Retinal pigment epithelial cell (primary cell): ENCODE measurements at places on chromosomes 1 and 21.

DNA sequence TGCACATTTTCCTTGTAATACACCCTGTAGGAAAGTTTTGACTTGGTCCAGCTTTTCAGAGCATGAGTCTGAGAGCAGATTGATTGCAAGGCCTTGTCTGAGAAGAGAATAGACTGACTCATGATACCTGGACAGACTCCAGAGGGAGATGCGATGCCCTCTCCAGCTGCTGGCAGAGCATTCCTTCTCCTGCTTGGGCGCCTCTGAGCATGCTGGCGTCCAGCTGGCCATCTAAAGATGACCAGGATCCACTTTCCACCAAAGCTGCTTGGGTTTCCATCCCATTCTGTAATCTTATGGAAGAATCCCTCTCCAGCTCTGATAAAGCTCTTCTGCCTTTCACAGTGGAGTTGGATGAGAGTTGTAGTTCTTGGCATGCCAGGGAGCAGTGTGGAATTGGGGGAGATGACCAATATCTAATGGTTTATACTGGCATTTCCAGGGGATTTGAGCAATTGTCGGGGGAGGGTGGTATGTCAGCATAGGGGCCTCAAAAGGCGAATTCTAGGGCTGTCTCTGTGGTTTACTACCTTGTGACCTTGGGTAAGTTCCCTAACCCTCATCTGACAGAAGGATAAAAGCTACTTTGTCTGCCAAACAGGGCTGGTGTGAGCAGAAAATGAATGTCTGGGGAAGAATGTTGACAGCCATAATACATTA lies 19.5 kb downstream of the SZRD1 start:
- no peak for DNase-seq

- no peak for DNase-seq
Measured at GRCh38 chr1:202952818-202953217, 5.3 kb downstream of the ADIPOR1 start.

DNA sequence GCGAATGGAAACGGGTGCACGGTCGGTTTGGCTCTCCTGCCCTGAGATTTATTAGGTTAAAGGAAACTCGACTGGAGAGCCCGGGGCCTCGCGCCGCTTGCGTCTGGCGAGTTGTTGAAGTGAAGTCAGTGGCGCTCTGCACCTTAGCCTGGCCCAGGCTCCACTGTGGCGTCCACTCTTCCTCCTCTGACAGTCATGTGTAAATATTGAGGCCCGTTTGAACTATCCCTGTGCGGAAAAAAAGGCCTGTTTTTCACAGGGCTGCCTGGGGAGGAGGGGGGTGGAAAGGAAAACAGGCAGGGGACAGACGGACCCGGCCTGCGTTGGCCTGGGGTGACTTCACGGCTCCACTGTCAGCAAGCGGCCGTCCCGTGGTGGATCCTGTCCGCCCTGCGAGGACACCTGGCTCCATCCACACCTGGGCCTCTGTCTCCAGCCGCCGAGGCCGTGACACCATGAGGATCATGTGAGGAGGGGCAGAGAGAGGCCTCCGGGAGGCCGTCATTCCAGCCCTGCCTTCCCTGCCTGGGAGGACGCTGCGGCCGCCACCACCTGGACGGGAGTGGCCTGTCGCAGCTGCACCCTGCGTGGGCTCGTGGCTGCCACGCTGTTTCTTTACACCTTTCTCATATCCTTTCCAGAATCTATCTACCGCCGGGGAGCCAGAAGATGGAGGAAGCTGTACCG lies 59.8 kb downstream of the FAAP20 start:
- no peak for DNase-seq

GRCh38 chr1:32128964-32129363 lies 21.1 kb downstream of the KPNA6 start:
- no peak for DNase-seq

- DNase-seq, result no peak
Measured at GRCh38 chr1:226406401-226406881, 1.5 kb downstream of the PARP1 start.

GRCh38 chr1:36212782-36213181 lies 11.5 kb upstream of the THRAP3 start:
- DNase-seq, result no peak

DNA sequence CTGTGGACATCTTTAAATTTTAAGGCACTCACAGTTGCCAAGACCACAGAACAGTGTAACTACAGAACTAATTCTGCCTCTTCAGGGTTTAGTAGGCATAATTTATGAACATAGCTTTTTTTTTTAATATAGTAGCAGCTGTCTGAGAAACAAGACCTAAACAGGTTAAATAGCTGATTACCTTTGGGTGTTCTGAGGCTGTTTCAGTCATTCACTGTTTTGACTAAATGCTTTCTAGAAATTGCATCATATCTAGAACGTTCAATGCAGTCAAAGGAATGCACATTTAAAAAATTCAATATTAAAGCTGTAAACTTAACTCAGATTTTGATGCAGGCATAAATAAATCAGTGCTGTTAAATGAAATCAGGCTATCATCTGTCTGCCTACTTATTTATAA lies 101.6 kb downstream of the BRINP3 start:
- no peak for DNase-seq

GRCh38 chr1:70467531-70467930 lies 56.5 kb downstream of the CTH start:
- no peak for DNase-seq

GRCh38 chr1:61083013-61083806 lies 849 bp downstream of the NFIA start:
- DNase-seq, result no peak

DNA sequence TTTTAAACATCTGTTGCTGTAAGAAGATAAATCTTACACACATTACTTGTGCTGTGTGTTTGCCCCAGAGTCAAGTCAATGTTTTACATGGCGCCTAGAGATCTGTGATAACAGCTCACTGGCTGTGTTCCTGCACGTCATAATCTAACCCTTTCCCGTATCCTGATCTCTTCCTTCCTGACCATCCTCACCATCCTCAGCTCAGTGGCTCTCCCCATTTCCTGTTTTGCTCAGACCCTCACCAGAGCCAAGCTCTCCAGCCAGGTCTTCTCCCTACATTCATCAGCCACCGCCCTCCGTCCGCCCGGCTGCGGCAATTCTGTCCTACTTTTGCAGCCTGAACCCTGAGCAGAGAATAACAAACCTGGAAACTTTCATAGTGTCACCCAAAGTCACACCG lies 824.7 kb downstream of the USP25 start:
- no peak for DNase-seq

DNA sequence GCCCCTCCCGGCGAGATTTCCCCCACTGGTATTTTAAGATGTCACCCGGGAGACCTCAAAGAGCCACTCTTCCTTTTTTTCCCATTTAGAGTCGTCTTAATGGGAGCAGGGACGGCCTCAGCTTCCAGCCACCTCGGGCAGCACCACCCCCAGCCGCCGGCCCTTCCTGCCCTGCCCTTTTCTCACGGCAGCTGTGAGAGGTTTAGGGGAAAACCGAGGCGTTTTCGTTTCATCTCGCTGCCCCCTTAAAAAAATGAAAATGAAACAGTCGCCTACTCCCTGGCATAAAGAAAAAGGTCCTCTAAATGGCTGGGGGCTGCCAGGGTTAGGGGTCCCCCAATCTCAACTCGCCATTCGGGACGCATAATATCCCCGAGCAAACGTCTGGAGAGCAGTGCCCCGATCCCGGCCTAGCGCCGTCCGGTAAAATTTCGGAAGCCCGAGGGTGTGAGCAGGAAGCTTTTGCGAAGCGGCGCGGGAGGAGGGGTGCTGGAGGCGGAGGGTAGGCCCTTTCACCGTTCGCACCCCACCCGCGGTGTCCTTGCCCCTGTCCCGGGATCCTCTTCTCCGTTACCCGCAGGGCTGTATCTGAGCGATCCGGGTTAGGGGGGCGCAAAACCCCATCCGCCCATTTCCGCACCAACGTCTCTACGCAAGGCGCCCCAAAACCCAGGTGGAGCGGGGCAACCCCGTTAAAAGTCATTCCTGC lies 1.2 kb downstream of the RUNX3 start:
- DNase-seq, result no peak

- DNase-seq, result no peak
Measured at GRCh38 chr1:54949053-54949452, 31.4 kb upstream of the TMEM61 start.

DNA sequence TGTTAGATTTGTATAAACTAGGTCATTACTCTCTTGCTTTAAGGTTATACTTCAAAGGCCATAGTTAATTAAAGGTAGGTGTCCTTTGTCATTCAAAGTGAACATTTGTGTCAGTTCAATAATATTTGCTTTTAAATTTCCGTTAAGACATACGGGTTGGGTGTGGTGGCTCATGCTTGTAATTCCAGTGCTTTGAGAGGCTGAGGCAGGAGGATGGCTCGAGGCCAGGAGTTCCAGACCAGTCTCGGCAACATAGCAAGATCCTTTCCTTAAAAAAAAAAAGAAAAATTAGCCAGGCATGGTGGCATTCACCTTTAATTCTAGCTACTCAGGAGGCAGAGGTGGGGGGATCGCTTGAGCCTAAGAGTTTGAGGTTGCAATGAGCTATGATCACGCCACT lies 80.4 kb downstream of the KIF26B start:
- DNase-seq, result no peak

- DNase-seq, result no peak
Measured at GRCh38 chr1:161229896-161230295, 4.0 kb downstream of the TOMM40L start.

GRCh38 chr1:63937461-63938022 lies 163.7 kb downstream of the ROR1 start:
- DNase-seq, result no peak

DNA sequence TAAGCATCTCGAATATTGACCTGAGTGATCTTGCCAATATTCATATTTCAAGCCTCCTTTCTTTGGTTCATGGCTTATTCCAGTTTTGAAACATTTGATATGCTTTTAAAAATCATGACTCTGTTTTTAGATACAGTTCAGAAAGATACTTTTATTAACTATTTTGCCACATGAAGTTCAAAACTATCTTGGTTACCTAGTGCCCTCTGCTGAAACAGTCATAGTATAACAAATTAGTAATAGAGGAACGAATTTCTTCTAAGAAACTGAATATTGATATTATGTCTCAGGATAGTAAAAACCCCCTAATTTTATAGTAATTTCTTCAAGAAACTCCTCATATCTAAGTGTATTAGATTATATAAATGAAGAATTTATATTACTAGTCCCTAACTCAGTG lies 52.6 kb upstream of the RC3H1 start:
- DNase-seq, result no peak

DNA sequence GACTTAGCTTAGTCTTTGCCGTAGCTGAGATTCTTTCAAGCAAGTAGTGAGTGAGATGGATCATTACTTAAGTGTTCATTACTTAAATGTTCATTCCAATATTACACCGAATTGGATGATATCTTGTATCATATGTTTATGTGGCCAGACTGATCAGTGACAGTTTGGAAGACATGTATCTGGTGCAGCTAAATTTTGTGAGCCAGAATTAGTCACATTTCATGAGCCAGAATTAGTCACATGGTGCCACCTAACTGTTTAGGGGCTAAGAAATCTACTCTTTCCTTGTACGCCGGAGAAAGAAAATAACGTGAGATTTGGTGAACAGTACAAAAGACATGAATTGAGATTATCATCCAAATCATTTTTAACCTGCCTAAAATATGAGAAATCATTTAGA lies 355.6 kb downstream of the USP25 start:
- DNase-seq, result no peak

- DNase-seq, result no peak
Measured at GRCh38 chr1:57190898-57191297, 225.1 kb upstream of the C8B start.

DNA sequence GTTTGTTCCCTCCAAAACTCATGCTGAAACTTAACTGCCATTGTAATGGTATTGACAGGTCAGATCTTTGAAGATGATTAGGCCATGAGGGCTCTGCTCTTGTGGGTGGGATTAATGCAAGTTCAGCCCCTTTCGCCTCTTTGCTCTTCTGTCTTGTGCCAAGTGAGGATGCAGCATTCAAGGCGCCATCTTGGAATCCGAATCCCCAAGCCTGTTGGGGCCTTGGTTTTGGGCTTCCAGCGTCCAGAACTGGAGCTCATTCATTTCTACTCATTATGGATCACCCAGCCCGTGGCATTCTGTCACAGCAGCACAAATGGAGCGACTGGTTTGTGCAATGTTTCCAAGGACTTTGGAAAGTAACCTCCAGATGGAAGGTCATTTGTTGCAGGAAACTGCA lies 5.6 kb downstream of the TTC34 start:
- DNase-seq, result no peak

DNA sequence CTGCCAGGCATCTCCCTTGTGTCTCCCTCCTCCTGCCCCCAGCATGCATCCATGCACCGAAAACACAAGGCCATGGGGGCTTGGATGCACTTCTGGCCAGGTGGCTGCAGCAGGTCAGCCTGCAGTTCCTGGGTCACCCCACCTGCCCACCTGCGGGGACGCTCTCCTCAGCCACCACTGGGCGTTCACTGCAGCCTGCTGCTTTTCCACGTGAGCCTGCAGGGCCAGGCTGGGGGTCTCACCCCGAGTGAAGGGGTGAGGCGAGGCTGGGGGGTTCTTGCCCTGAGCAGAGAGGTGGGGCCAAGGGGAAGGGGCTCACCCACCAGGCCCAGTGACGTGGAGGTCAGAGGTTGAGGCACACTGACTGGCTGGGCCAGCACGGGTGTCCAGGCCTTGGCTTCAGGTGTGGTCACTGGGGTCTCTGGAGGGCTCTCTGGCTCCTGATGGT lies 64.6 kb downstream of the WNT9A start:
- DNase-seq, result no peak

GRCh38 chr1:156356875-156357534 lies 12.0 kb upstream of the RHBG start:
- DNase-seq, result no peak

DNA sequence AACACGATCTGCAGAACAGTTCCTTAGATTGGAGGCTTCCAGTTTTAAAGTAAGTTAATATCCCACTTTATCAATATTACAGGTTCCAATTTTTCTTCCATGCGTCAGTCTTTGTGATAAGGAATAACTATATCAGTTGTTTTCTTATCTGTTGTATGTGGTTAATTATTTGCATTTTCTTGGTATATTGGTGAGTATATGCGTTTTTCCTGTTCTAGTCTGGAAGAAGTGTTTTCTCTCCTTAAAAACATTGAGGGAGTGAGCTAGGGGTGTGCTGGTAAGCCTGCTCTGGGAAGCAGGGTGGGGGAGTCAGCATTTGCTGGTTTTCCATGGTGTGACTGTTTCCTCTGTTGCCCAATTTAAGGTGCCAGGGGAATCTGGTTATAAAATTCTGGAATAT lies 50.2 kb upstream of the KIF1B start:
- DNase-seq, result no peak

GRCh38 chr1:1230656-1231399 lies 973 bp downstream of the SDF4 start:
- DNase-seq, result peak; percentile 35

- DNase-seq, result no peak
Measured at GRCh38 chr1:248778906-248779305, 23.3 kb upstream of the LYPD8 start.

- DNase-seq, result no peak
Measured at GRCh38 chr1:246383791-246384190, 123.3 kb downstream of the SMYD3 start.

GRCh38 chr1:213783893-213784292 lies 203.9 kb upstream of the PROX1 start:
- DNase-seq, result no peak

GRCh38 chr1:173360487-173361063 lies 116.6 kb upstream of the PRDX6 start:
- no peak for DNase-seq

GRCh38 chr1:8787218-8787617 lies 30.2 kb downstream of the RERE start:
- DNase-seq, result no peak
